ENCODE measurements at places on chromosomes 3 and 15.

DNA sequence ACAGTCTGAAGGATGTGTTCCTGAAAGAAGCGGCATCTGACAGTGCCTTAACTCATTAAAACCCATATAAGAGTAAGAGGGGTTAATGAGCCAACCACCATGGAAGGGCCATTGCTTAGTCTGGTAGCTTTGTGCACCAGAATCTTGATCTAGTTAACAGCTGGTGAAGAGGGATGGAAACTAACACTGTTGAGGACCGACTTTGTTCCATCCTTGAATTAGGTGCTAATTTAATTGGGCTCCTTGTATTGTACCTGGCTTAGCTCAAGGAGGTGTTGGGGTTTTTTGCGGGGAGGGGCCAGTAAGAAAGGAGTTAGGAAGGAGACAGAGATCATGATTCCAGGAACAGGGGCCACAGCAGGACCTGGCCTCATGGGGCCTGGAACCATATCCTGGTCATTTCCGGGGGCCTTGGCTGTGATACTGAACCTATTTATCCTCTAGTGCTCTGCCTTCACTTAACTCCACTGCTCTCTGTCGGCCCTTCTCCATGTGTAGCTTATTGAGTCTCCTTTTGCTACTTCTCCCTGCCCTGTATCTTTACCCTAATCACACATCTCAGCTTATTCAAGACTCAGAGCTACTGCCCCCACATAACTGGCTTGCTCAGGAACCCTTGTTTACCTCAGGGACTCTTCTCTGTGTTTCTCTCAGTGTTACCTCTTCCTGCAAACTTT lies 93.0 kb downstream of the RPL22L1 start:
- DNase-seq: no peak

DNA sequence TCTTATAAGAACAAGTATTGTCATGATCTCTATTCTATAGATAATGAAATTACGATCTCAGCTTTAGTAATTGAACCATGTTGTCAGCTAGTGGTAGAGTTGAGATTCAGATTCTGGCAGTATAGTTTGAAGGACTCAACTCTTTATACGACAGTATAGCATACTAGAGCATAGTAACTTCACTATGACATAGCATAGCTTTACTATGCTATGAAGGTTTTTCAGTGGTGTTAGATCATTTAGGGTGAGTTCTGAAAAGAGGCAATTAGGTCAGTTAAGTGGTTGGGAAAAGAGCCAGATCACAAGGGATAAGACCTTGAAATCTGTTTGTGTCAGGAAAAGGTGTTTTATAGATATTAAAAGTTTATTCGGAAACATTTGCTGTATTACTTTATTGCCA lies 8.1 kb downstream of the STX19 start:
- no peak for DNase-seq

- DNase-seq: no peak
Observed at GRCh38 chr3:45644791-45645201, 44.4 kb upstream of the SACM1L start.

- DNase-seq: no peak
Observed at GRCh38 chr3:48949376-48949717, 30.7 kb downstream of the ARIH2 start.

- DNase-seq: no peak
Observed at GRCh38 chr15:82750831-82751180, 41.1 kb upstream of the AP3B2 start.

- no peak for DNase-seq
Observed at GRCh38 chr3:105752791-105753415, 115.9 kb downstream of the CBLB start.

- DNase-seq: no peak
Observed at GRCh38 chr3:89262309-89262929, 155.0 kb downstream of the EPHA3 start.

DNA sequence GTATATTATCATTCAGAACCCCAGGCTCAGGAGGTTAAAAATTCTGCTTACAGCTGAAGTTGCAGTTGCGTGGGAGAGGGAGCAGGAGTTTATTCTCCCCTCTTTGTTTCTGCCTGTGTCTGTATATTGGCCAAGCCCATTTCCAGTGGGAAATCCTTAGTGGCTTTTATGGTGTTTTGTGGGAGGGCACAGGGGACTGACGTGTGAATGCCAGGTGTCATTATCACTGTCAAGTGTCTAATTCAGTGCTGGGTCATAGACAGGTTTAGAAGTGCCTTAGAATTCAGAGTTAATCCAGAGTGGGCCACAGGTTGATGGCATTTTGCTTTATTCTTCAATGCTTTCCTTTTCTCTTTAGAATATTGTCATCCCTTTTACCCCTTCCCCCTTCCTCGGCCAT lies 33.4 kb downstream of the SLCO3A1 start:
- DNase-seq: no peak

GRCh38 chr3:150407808-150408220 lies 284 bp upstream of the TSC22D2 start:
- DNase-seq: no peak

DNA sequence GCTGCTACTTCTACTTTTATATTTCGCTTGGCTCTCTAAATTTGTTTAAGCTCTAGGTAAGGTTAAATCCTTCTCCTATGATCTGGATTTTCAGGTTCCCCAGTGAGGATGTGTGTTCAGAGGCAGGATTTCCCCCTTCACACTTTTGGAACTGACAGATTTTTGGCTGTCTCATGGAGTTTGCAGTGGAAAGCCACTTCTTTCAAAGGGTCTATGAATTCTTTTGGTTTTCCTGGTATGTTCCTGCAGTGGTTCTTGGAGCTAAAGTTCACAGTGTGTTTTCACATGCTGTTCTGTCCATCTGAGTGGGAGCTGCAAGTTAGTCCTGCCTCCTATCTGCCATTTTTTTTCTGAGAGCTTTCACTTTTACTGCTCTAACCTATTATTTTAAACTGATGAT lies 21.6 kb upstream of the TIGIT start:
- DNase-seq: no peak

DNA sequence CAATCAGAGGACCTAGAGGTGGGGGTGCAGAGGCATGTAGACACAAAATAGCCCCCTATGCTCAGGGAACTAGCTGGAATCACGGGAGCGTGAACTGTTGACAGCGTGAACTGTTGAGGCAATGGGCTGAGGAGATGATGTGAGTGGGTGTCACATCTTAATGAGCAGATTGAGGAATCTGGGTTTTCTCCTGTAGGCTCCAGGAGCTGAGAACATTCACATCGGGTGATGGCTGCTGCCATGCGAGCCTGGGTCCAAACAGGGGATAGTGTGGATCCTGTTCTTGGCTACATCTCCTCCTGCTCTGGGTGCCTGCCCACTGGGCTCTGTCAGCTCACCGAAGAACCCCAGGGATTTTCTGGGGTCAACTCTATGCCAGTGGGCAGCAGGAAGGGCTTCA lies 2.1 kb downstream of the LARP6 start:
- DNase-seq: no peak

- DNase-seq: no peak
Observed at GRCh38 chr15:42576040-42576594, 711 bp downstream of the STARD9 start.

DNA sequence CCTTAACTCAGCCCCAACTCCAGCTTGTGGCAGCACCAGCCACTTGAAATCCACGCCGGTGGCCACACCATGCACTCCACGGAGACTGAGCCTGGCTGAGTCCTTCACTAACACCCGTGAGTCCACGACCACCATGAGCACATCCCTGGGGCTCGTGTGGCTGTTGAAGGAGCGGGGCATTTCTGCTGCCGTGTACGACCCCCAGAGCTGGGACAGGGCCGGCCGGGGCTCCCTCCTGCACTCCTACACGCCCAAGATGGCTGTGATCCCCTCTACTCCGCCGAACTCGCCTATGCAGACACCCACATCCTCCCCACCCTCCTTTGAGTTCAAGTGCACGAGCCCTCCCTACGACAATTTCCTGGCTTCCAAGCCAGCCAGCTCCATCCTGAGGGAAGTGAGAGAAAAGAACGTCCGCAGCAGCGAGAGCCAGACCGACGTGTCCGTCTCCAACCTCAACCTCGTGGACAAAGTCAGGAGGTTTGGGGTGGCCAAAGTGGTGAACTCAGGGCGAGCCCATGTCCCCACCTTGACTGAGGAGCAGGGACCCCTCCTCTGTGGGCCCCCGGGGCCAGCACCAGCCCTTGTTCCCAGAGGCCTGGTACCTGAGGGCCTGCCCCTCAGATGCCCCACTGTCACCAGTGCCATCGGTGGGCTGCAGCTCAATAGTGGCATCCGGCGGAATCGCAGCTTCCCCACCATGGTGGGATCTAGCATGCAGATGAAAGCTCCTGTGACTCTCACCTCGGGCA lies 42.9 kb downstream of the CCK start:
- DNase-seq: no peak

DNA sequence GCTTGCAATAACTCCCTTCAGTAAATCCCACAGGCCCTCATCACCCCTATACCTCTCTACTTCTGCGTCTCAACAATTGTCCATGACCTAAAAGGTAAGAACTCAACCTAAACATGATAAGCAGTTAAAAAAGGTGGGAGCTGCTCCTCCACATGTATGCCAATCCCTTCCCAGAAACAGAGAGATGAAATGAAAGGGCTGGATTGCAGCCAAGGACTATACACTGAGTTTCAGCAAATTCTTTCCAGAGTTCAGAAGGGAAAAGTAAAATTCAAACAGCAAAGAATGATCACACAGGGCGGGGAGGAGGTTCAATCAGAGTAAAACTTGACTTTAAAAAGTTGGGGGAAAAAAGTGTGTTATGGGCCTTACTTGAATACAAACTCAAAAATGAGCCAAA lies 27.5 kb downstream of the PLOD2 start:
- no peak for DNase-seq

DNA sequence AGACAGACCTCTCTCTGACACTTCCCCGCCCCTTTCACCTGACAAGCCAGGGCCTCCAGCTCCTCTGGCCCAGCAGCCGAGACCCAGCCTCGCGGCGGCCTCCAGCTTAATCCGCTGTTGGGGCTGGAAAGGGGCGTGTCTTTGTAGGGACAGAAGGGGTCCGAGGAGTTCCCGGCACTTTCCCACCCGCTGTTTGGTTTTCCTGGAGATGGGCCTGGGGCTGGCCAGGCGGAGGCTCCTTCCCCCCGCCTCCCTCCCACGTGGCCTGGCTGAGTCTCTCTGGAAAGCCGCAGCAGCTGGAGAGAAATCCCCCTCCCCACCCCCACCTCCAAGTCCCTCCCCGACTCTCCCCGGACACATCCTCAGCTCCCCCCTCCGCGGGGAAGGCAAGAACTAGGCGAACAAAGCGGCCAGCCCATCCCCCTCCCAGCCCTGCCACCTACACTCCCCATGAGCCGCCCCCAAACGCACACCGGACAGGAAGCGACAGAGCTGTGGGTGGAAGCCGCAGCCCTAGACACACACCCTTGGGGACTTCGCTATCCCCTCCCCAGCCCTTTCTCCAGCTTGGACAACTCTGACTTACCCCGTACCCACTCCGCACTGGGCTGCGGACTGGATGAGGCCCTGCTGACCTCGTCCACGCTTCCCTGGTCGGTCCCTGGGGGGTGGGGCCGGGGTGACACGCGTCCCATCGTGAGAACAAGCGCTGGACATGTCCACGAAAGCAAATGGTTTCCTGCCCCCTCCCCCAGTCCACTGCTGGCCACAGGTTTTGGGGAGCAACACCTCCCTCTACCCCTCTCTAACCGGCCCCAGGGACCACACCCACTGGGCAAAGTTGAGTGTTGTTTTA lies 1.2 kb downstream of the IGDCC4 start:
- DNase-seq: no peak

GRCh38 chr3:174640932-174641331 lies 218.2 kb upstream of the NAALADL2 start:
- DNase-seq: no peak

DNA sequence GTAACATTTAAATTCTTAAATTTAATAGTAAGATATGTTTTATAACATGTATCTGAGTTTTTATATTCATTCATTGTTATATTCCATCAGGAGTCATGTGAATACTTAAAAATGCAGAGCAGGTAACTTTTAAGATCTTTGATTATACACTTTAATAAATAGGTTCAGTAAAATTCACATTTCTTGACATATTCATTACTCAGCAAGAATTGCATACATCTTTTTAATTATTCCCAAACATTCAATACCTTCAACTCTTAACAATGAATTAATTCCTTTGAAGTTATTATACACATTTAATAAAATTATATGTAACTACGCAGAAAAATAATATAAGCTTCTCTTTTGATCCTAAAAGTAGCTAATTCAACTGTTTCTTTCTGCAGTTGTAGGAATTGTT lies 105.4 kb downstream of the CNTN4 start:
- no peak for DNase-seq

GRCh38 chr3:38616111-38616510 lies 33.4 kb downstream of the SCN5A start:
- no peak for DNase-seq

GRCh38 chr3:112814266-112814665 lies 32.4 kb downstream of the CD200R1L start:
- no peak for DNase-seq

DNA sequence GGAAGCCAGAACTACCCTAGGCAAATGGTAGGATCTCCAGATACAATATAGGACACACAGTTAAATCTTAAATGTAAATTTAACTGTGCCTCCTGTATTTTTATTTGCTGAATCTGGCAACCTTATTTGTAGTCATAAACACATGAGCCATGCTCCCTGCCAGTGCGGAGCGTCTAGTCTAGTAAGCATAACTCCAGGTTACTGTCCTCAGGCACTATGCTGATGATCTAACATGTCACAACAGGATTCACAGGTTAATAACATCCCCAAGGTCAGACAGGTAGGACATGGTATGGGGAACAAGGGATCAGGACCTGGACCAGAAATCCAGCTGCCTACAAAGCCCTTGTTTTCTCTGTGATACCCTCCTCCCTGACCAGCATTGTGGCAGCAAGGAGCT lies 305.1 kb downstream of the CACNA2D3 start:
- no peak for DNase-seq

DNA sequence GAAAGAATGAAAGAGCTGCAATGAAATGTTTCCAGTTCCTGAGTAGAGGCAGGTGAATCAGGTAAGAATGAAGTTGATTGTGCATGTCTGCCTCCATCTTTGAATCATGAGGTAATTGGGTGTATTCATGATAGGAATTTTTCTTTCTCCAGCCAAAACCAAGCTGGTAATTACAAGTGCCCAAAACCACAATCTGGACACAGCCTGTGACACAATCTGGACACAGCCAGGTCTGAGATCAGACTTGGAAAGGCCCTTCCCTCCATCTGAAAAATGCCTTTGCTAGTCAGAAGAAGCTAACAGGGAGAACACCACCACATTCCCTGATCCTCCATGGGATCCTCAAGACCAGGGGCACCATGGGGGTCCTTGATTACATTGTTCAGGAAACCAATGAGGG lies 338.5 kb upstream of the THBS1 start:
- DNase-seq: no peak

GRCh38 chr15:52261498-52262242 lies 33.9 kb downstream of the MYO5C start:
- peak; percentile 13 for DNase-seq

DNA sequence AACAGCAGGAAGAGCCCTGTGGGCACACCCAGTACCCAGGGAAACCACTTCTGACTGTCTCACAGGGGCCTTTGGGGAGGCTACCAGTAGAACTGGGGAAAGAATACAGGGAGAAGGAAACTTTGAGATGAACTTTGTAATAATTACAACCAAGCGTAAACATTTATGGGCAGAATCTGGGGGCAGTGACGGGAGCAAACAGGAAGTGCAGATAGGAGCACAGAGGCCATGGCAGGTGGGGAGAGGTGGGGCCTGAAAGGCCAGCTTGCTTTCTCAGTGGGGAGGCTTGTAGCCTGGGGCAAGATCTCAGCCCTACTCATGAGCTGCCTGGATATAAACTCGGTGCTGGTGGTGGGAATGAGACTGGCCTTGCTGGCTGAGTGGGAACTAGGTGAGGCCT lies 209.8 kb downstream of the PLCH1 start:
- no peak for DNase-seq
